ENCODE measurements at places on chromosomes 7 and 10.

DNA sequence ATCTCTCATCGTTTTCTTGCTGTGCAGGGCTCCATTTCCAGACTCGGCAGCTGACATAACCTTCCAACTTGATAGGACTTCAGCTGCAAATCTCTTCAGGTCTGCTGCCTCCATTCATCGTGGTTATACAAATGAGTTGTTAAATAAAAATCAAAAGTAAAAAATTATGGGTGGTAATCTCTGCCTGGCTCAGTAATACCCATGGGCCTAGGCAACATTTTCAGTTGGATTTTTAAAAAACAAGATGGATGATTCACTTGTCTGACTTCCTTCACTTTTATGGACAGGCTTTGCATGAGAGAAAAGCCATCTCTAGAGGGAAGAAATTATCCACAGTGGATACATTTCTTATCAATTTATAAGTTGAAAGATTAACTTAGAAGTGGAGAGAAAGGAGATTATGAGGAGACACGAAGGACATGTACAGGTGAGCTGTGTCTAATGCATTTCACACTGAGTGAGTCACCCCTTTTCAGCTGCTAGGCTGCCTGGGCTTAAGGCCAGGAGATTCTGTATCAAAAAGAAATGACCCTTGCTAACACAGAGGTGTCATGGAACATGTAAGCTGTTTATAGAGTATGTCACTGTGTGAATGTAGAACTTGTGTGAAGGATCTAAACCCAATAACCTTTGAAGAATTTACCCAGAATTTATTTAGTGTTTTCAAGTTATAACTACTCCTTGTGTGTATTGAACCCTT, 495.1 kb downstream of the AUTS2 start:
- DNase-seq = no peak

- no peak for DNase-seq
Measured at GRCh38 chr10:17381502-17382142, 72.8 kb downstream of the ST8SIA6 start.

DNA sequence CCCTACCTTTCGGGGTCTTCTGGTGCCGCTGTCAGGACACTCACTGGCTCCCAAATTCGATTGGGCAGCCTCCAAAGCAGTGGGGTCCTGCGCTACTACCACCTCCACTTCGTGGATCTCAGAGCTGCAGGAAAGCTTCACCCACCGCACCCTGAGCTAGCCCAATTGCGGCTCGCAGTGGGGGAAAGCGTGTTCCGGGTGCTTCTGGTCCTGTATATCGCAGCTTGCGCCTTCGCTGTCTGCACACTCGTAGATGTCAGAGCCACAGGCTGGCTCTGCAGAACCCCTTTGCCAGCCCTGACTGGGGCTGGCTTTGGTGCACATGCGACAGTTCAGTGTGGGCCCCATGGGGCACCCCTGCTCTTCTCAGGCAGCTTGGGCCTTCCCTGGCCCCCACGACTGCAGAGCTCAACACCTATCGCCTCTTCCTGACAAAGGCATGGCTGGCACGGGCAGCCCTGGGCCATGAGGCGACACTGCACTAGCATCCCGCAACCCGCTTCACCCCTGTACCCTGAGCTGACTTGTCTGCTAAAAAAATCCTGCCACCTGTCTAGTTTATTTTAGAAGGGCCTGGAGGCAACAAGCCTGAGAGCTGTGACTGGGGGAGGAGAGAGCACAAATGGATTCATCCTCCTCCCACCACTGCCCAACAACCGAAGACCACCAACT, 78.7 kb upstream of the ABI1 start:
- DNase-seq = no peak

- no peak for DNase-seq
Measured at GRCh38 chr7:5302577-5302976, 19.8 kb downstream of the SLC29A4 start.

GRCh38 chr7:147982307-147982706, 608.3 kb upstream of the C7orf33 start:
- no peak for DNase-seq

DNA sequence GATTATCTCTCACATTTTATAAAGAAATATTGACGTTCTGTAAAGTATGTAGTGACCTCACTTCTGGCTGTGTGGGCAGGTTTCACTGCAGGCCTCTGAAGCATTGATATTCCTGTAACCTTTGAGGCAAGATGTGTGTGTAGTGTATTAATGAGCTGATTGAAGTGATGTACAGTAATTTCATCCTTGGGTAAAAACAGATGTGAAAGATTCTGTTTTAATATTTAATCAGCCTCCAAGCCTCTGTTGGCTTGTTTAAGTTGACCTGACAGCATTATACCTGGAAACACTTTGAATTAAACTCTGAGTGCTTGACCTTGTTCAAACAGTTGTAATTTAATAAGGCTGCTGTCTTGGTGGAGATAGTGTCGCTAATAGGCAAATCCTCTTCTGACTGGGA, 74.9 kb downstream of the KAT6B start:
- DNase-seq = no peak

GRCh38 chr7:12635830-12636229, 51.6 kb upstream of the ARL4A start:
- DNase-seq = no peak

DNA sequence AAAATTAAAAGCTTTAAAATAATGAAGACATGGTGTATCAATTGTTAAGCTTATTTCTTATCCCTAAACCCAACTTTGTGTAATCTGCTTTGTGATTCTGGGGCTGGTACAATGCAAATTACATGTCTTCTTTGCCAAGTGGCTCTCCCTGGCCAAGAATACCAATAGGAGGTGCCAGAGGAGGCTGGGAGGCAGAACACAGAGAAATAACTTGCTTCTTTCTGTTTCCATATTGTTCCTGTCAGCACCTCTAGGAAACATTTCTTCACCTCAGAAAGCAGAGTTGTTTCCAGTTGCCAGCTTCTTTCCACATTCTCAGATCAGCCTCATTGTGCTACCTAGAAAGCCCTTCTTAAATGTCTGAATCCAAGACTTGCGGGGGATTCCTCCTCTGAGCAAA, 174.4 kb downstream of the MDFIC start:
- DNase-seq = no peak

DNA sequence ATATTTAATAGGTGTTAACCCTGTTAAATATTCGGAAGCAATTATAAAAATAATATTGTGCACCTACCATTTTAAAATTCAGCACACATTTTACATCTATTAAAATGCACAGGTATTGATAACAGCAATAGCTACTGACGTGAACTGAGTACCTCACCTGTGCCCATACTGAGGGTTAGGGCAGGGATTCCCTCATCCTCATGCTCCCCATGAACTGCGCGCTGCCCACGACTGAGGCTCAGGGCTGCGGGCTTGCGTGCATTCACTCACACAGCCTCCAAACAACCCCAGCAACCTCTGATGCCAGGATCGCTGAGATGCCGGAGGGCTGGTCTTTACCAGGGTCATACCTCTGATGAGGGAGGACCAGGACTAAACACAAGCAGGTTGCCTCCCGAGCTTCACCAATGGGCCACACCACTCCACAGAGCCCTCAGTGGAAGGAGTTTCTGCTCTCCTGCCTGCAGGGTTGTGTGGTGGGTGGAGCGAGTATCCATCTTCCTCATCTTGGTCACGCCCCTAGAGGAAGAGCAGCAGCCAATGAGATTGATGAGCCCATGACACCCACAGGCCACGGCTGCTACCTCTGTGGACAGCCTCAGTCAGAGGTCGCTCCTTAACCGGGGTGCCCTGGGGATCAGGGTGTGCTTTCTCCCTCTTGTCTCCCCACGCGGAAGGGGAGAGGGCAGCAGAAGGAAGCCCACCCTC, 478.3 kb downstream of the TNS3 start:
- DNase-seq = no peak

- DNase-seq = no peak
Measured at GRCh38 chr7:79352323-79352722, 101.1 kb downstream of the MAGI2 start.

- DNase-seq = no peak
Measured at GRCh38 chr7:20191391-20191869, 25.8 kb downstream of the MACC1 start.

DNA sequence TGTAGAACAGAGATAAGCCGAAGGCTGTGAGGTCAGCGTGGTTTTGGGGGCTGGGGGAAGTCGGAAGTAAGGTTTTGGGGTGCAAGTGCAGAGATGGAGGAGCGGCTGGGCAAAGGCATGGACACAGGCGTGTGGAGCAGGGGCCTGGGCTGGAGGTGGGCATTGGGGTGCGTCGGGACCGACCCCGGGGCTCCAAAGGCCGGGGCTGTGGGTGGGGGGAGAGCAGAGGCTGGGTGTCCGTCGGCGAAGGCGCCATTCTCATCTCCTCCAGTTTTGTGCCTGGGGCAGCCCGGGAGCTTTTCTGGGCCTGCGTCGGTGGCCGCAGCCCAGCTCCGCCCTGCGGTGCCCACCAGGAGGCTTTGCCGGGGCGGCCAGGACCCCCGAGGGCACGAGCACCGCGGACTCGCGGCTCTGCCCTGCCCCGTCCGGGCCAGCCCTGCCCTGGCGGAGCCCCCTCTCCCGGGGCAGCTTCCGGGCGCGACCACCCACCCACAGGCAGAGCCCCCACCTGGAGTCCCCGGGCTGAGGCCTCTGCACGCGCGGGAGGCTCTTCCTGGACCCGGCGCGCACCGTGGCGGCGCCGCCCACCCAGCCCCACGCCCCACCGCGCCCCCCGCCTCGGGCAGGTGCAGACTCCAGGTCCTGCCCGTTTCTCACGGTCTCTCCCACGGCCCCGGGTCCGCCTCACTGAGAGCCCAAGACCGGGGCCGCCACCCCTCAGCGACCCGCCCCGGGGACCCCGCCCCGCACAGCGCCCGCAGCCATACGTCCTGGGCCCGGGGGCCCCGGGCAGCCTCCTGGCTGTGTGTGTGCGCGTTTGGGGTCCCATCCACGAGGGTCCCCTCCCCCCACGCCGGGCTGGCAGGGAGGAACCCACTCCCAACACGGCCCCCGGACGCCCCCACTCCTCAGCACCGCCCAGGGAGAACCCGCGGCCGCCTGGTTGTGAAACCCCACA, 7.7 kb upstream of the SCART1 start:
- no peak for DNase-seq

DNA sequence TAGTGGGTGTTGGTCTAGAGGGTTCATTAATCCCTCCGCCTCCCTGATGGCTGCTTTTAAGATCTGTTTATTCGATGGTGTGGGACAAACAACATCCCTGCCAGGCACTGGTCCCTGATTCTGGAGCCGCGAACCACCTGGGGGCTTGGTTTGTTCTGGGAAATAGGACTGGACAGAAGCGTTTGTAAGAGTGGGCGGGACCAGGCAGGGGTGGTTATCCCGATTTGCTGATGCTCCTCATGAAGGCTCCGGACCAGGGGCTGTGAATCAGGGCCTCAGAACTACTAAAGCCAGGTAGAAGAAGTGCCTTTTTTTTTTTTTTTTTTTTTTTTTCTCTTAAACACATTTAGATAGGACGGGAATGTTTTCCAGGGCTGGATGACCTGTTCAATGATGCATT, 273.4 kb downstream of the WDR37 start:
- no peak for DNase-seq

GRCh38 chr10:13788711-13789447, 202.1 kb downstream of the PRPF18 start:
- no peak for DNase-seq

DNA sequence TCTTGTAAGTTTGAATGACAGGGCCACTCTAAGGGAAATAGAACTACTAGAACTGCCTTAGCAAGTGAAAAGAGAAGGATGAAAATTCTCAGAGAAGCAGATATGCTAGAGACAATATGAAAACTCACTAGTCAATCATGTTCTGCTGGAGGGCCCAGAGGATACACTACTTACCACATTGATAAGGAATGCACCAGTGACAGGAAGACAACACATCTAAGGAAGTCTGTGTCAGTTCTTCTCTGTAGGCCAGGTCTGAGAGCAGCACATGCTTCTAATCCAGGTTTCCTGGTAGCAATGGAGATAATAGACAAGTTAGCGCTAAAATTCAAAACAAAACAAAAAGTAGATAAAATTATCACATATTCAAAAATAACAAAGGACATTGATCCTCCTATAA, 235.2 kb upstream of the AKR1E2 start:
- DNase-seq = no peak

DNA sequence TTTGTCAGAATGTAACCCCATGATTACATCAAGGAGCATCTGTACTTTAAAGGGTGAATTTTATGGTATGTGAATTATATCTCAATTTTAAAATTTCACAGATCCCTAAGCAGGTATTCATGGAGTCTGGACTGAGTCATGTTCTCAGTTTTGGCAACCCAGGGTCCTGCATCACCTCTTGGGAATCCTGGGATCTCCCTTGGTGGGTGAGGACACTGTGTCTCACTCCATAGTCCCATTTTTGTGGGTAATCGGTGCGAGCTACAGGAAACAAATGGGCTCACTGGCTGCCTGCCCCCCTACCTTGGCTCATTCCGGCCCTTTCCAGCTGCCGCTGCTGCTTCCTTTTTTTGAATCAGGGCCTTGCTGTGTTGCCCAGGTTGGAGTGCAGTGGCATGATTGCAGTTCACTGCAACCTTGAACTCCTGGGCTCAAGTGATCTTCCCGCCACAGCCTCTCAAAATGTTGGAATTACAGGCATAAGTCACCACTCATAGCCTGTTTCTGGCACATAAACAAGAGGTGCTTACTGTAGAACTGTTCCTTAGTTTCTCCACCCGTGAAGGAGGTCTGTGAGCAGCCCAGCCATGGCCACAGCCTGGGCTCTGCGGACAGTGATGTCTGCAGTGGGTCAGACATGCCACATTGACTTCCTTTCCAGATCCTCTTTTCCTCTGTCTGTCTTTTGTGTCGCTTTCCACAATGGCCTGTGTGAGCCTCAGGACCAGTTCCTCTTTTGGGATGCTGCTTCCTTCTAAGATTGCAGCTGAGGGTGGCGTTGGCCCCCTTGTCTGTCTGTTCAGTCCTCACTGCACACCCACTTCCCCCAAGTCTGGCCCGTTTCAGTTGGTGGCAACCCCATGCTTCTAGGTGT, 14.5 kb downstream of the PALD1 start:
- DNase-seq = no peak

DNA sequence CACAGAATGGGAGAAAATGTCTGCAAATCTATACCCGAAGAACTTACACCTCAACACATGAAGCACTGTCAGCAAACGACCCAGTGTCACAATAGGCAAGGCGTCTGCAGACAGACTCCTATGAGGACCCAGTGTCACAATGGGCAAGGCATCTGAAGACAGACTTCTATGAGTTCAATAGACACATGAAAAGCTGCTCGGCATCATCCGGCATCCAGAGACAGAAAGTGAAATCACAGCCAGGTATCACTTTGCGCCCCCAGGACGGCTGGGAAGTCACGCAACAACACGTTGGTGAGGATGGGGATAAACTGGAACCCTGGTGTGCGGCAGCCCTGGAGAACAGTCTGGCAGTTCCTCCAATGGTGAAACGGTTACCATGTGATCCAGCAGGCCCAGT, 273.2 kb downstream of the ELFN1 start:
- DNase-seq = no peak

GRCh38 chr7:983616-984071, 663 bp downstream of the CYP2W1 start:
- no peak for DNase-seq
